ENCODE measurements at places on chromosomes 7 and 10. TPM values are rescaled to one million over a fixed set of nuclear protein-coding genes. Genes with fewer than 3 reads are reported as not detected.

RNF32 gene
- 0.33 TPM for total RNA-seq

PNLIP gene
- not detected for total RNA-seq

PRKAR2B gene
- 1.1 TPM for total RNA-seq

NPFFR1 gene
- not detected for total RNA-seq

NUPR2 gene
- not detected for total RNA-seq

PLPP4 gene
- 4.3 TPM for total RNA-seq

CCM2 gene
- total RNA-seq, result 63.4 TPM

CTTNBP2 gene
- total RNA-seq, result 1.2 TPM

EPO gene
- not detected for total RNA-seq

NEUROG3 gene
- total RNA-seq, result not detected

PTPRZ1 gene
- 0.46 TPM for total RNA-seq

PLAU gene
- total RNA-seq, result 110 TPM

SLC26A4 gene
- 0.56 TPM for total RNA-seq

NSUN6 gene
- total RNA-seq, result 5.7 TPM

SEMA3A gene
- 52.1 TPM for total RNA-seq

SERPINE1 gene
- 1,589 TPM for total RNA-seq

EZH2 gene
- 2.3 TPM for total RNA-seq

POLR2J2 gene
- 3.7 TPM for total RNA-seq
